A549 treated with Mapracorat at 1 μM for 4 hours (cell line): ENCODE measurements at places on chromosomes 4 and X. TPM values are rescaled to one million over a fixed set of nuclear protein-coding genes. Genes with fewer than 3 reads are reported as not detected.

MSX1 gene
- 4.6 to 10.0 TPM (median 8.2 TPM) in 5 replicates for total RNA-seq

RAB33A gene
- total RNA-seq = 0.13 to 0.32 TPM (median 0.27 TPM) in 5 replicates

SOWAHD gene
- total RNA-seq = 0.15 to 0.19 TPM in 2 of 5 replicates, not detected in the others

WNK3 gene
- total RNA-seq = 0.01 to 0.09 TPM (median 0.05 TPM) in 5 replicates

C1QTNF7 gene
- not detected in 5 replicates for total RNA-seq

MTCP1 gene
- 15.8 to 24.0 TPM (median 18.9 TPM) in 5 replicates for total RNA-seq

DACH2 gene
- total RNA-seq = not detected in 5 replicates

SLC6A14 gene
- not detected in 5 replicates for total RNA-seq

MAGEA2 gene
- 0.12 to 0.27 TPM in 2 of 5 replicates, not detected in the others for total RNA-seq

KIAA1210 gene
- not detected in 5 replicates for total RNA-seq

HTN1 gene
- total RNA-seq = not detected in 5 replicates

GPC3 gene
- total RNA-seq = not detected in 5 replicates

SHROOM2 gene
- total RNA-seq = 0.73 to 0.89 TPM (median 0.88 TPM) in 5 replicates

CTSO gene
- 0.76 to 1.1 TPM (median 1.0 TPM) in 5 replicates for total RNA-seq

TLR10 gene
- total RNA-seq = 0.05 TPM in 2 of 5 replicates, not detected in the others

F8 gene
- 3.9 to 4.5 TPM (median 4.1 TPM) in 5 replicates for total RNA-seq

SNCA gene
- 0.13 to 0.48 TPM (median 0.23 TPM) in 3 of 5 replicates, not detected in the others for total RNA-seq

PCSK1N gene
- total RNA-seq = 19.4 to 53.5 TPM (median 48.4 TPM) in 5 replicates

CT45A5 gene
- total RNA-seq = not detected in 5 replicates

PAGE1 gene
- not detected in 5 replicates for total RNA-seq

TMEM150C gene
- 0.53 to 1.4 TPM (median 1.0 TPM) in 5 replicates for total RNA-seq

NEXMIF gene
- total RNA-seq = 0.12 TPM in 1 of 5 replicates, not detected in the others

GAGE1 gene
- not detected in 5 replicates for total RNA-seq

HMGB3 gene
- total RNA-seq = 126 to 228 TPM (median 143 TPM) in 5 replicates

CTAG2 gene
- total RNA-seq = not detected in 5 replicates

CACNA1F gene
- total RNA-seq = not detected in 5 replicates

HDX gene
- total RNA-seq = 1.4 to 3.3 TPM (median 2.8 TPM) in 5 replicates

HS3ST1 gene
- total RNA-seq = 0.14 to 0.69 TPM (median 0.37 TPM) in 5 replicates

SAGE1 gene
- 0.06 to 0.09 TPM (median 0.07 TPM) in 4 of 5 replicates, not detected in the other for total RNA-seq

PGRMC2 gene
- 72.4 to 104 TPM (median 82.3 TPM) in 5 replicates for total RNA-seq

SSX2B gene
- not detected in 5 replicates for total RNA-seq
